ENCODE measurements at places on chromosomes 2 and 18.

DNA sequence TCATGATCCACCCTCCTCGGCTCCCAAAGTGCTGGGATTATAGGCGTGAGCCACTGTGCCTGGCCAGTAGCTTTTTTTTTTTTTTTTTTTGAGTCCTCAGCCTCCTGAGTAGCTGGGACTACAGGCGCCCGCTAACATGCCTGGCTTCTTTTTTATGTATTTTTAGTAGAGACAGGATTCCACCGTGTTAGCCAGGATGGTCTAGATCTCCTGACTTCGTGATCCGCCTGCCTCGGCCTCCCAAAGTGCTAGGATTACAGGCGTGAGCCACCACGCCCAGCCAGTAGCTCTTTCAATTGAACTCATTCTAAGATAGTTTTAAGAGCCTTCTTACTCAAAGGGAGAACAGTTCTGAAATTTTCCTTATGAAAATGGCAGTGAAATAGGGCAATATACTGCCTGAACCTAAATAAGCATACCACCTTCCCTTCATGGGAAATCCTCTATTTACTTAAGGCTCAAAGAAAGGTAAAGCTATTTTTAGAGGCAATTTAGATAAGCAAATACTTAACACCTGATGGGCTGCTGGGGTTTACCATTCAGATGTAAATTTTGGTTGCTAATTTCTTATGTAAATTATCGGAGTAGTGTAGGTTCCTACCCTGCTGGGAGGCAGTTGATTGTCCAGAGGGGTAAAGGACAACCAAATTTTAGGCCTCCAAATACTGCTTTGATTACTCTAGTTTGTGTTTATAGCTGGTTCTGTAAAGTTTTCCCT lies 144.7 kb downstream of the GREB1L start:
- DNase-seq: no peak

- DNase-seq: no peak
Observed at GRCh38 chr2:111176867-111177266, 56.2 kb downstream of the BCL2L11 start.

DNA sequence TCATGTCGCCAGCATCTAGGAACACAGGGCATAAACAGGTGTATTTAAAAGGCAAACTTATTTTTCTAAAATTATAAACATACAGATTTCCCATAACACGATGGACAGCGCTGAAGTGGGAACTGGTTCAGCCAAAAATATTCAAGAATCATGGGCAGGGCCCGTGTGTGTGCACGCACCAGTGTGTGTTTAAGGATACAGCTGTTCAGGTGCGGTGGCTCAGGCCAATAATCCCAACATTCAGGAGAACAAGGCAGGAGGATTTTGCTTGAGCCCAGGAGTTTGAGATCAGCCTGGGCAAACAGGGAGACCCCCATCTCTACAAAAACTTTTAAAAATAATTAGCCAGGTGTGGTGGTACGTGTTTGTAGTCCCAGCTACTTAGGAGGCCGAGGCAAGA lies 288.6 kb upstream of the HDAC4 start:
- DNase-seq: no peak

DNA sequence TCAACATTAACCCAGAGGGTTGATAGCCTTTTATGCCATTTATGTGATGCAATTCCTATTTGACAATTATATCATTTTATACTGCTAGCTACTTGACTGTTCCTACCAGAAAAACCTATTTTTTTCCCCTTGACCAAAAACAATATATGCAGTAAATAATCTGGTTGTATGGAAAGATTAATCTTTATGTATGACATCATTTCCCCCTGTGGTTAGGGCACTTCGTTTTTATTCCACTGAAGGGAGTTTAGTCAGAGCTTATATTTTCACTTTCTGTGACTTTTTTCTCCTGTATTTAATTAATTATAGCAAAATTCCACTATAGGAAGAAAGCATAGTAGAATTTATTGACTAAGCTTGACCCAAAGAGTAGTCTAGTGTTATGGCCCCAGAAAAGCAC lies 107.6 kb downstream of the HAUS1 start:
- no peak for DNase-seq
